NCI-H460 (cell line): ENCODE measurements at places on chromosomes 13 and 19. TPM values are rescaled to one million over a fixed set of nuclear protein-coding genes. Genes with fewer than 3 reads are reported as not detected.

Gene ZNF829
- 2.1 and 2.2 TPM in 2 replicates for total RNA-seq

- DNase-seq: no peak
Observed at GRCh38 chr19:46648060-46648960, 12.3 kb upstream of the GNG8 start.

GRCh38 chr19:9456018-9456689 lies 20.8 kb upstream of the ZNF266 start:
- no peak for DNase-seq

DNA sequence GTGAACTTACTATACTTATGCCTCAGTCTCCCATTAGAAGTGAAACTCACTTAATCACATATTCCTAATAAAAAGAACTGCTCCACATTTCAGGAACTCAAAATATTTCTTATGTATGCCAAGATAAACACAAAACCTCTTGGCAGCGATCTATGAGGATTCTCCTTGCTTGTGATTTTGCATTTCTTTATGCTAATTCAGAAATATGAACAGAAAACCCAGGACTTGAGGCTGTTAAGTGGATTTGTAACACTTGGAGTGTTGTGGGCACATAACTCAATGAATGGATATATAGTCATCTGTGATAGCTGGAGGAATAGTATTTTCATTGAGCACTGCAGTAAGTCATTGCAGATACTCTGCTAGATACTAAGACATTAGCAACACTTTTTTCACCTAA lies 5.6 kb upstream of the KATNAL1 start:
- no peak for DNase-seq

DNA sequence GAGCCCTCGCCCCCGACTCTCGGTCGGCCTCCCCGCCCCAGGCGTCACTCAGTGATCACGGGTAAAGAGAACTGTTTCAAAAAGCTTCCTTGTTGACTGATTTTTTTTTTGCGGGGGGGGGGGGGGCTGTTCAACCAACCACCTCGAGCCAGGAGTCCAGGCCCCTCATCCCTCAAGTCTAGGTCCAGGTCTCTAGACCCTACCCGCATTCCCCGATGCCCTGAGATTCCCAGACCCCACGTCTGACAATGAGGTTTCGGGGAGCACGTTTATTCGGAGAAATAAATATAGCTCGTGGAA lies 4.3 kb downstream of the HRC start:
- DNase-seq: no peak

DNA sequence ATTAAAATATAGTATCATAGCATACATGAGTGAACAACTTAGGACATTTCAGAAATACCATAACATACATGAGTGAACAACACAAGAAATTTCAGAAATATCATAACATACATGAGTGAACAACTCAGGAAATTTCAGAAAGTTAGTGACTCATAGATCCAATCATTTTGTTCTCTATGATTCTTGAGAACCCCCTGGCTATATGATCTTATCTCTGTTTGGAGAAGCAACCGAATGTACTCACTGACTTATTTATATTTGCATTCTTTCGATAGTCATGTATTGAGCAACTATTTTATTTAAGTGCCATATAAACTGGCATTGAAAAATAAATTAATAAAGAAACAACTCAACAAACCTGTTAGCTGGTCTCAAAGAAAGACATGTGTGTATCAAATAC lies 251.1 kb downstream of the EFNB2 start:
- no peak for DNase-seq
